DMS79 treated with DMSO at 0.1 percent for 48 hours (cell line): ENCODE measurements at places on chromosomes 6 and 20.

DNA sequence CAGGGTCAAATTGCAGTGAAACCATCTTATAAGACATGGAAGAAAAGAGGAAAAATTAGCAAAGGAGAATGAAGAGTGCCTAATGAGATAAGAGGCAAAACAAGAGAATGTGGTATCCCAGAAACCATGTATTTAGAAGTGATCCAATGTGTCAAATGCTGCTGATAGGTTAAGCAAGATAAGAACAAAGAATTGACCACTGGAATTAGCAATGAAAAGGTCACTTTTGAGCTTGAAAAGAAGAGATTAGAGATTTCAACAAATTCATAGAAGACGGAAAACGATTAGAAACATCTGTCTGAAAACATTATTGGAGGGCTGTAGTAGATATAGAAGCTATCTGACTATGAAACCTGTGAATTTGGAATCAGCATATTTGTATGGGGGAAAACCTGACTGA, 112.2 kb downstream of the AHI1 start:
- DNase-seq: no peak

GRCh38 chr6:147063469-147064031, 140.7 kb upstream of the STXBP5 start:
- DNase-seq: no peak

DNA sequence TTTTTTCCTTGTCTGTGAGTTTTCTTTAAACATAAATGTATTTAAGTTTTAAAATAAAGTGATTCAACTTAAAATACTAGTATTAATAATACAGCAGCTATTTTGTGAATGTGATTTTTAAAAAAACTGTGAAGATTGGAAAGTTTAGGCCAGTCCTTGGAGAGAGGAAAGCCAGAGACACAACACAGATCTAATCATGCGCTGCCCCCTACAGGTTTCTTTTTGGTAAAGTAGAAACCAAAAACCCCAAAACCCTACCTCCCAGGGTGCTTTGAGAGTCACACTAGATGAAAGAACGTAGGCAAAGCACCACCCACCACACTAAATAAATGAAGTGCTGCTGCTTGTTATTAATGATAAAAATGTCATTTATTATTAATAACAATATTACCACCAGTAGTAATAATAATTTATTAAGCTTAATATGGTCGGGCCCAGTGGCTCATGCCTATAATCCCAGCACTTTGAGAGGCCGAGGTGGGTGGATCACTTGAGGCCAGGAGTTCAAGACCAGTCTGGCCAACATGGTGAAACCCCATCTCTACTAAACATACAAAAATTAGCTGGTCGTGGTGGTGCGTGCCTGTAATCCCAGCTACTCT, 33.7 kb downstream of the SLC9A8 start:
- peak; percentile 31 for DNase-seq

- peak; percentile 77 for DNase-seq
These were observed 169.3 kb upstream of the ZNF337 start for GRCh38 chr20:25865715-25866656.

- no peak for DNase-seq
These were observed 12.3 kb upstream of the SNAI1 start for GRCh38 chr20:49970498-49970897.

GRCh38 chr6:15044146-15044882, 201.6 kb upstream of the JARID2 start:
- no peak for DNase-seq

DNA sequence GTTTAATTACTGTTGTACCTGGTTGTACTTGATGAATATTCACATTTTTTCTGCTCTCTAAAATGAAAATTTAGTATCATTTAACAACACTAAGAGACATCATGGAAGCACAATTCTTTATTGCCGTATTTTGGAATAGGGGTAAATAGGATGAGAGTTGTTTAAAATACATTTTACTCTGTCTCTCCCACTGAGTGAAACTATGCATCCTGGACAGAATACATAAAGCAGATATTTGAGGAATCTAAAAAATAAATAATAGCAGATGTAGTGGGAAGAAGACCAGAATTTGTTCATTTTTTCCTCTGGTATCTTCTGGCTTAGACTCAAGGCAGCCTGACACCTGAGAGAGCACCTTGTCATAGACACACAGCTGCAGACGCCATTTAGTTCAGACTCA, 119.1 kb upstream of the AHI1 start:
- no peak for DNase-seq

GRCh38 chr6:73680289-73680918, 15.6 kb upstream of the CD109 start:
- no peak for DNase-seq

- no peak for DNase-seq
These were observed 22.6 kb downstream of the MTHFD1L start for GRCh38 chr6:150887978-150888563.

- DNase-seq: no peak
These were observed 11.8 kb upstream of the SMLR1 start for GRCh38 chr6:130815200-130816071.

GRCh38 chr6:89956182-89956581, 61.9 kb downstream of the GJA10 start:
- DNase-seq: no peak

DNA sequence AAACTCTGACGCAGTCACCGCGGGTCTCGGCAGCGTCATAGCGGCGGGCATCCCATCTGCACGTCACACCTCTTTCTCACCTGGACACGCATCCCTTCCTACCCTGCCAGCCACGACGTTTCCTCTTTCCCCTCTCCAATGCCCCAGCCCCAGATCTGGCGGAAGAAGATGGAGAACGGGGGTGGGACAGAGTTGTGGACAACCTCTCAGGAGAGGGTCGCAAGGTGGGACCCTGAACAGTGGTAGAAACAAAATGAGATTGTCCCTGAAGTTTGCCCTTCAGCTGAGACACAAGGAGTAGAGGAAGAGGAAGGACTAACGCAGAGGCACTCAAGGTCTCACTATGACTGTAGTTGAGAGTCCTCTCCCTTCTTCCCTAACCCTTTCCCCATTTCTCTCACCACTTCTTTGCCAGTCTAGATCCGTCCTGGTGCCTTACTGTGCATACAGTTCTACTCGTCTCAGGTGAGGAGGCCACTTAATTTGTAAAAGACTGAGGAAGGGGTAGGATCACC, 562 bp downstream of the TRIM39 start:
- DNase-seq: peak; percentile 70

GRCh38 chr20:42740226-42740870, 449.4 kb downstream of the PTPRT start:
- no peak for DNase-seq
